Panc1 (cell line): ENCODE measurements at places on chromosomes 5 and 9.

- no peak for DNase-seq
Observed at GRCh38 chr9:112093870-112094216, 81.3 kb downstream of the SUSD1 start.

DNA sequence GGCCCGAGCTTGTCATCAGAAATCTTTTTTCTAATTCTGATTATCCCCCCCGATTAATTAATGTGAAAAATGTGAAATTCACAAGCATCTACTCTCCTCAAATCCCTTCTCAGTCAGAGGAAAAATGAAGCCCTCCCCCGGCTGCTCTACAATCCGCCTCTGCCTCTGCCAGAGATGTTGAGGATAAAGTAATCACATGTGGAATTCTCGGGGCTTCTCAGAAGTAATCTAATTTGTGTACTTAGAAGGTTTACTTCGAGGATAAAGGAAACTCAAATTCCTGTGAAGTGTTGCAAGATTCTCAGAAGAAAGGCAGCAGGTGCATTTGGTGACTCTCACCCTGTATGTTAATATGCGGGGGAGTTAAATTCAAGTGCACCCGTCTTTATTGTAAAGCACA, 726.1 kb upstream of the ADAMTS16 start:
- DNase-seq: no peak

GRCh38 chr5:61796773-61797172, 464.7 kb downstream of the ZSWIM6 start:
- DNase-seq: no peak

DNA sequence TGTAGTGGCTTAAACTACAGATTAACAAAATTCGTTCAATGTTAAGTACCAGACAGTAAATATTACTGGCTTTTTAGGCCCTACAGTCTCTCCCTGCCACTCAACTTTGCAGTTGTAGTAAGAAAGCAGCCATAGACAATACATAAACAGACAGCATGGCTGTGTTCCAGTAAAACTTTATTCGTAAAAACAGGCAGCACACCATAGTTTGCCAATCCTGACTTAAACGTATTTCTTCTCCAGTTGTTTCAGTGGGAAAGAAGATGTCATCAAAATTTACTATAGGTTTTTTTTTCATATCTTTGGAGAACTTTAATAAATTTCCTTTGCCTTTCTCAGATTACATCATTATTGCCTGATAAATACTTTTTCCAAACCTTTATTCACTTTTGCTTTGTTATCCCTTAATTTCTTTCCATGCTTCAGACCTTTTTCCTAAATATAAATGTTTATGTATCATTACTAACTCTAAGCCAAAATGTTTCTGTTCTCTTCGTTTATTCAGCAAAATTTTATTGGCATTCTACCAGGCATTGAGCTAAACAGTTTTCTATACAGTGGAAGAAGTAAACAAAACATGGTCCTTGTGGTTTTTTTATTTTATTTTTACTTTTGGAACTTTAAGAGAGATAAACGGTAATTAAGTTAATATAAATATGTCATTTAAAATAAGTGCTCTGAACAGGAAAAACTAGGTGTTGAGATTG, 64.5 kb downstream of the SLF1 start:
- DNase-seq: no peak

DNA sequence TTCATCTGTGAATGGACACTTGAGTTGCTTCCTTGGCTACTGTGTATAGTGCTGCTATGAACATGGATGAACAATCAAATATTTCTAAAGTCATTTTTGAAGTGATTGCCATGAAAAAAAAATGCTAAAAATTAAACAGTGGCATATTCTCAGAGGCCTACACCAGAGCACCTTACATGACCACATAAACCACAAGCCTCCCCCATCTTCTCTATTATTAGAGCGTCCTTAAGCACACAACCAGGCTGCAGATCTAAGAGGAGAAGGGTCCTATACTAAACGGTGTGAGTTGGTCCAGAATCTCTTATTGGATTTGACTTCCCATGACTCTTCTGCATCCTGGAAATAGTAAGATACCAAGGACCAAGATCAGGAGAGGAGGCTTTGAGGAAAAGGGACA, 34.3 kb downstream of the PCA3 start:
- no peak for DNase-seq

- DNase-seq: no peak
Observed at GRCh38 chr5:6169660-6170059, 208.7 kb downstream of the MED10 start.

DNA sequence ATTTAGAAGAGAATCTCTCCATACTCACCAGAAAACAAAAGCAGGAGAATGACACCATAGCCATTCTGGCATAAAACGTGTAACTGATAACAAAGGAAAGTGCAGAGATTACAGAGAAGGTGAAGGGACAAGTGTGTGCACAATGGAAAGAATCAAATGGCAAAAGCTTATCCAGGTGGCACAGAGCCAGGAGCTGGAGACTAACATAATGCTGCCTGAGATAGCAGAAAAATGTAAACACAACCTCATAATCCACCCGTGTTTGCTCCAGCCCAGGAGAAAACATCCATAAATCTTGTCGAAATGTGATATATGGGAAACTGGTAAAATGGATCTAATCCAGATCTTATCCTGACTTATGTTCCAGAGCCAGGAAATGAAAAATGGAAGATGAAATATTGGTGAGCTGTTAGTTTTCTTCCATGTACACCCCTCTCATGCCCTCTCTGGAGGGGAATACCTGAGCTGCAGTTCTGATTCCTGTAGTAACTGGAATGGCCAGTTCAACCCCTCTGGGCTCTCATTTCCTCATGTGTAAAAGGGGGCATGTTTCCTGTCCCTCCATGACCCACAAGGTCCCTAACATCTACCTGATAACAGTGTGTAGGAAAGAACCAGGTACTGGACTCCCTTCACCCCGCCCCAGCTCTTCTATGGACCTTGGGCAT, 212.3 kb upstream of the DAPK1 start:
- DNase-seq: no peak

DNA sequence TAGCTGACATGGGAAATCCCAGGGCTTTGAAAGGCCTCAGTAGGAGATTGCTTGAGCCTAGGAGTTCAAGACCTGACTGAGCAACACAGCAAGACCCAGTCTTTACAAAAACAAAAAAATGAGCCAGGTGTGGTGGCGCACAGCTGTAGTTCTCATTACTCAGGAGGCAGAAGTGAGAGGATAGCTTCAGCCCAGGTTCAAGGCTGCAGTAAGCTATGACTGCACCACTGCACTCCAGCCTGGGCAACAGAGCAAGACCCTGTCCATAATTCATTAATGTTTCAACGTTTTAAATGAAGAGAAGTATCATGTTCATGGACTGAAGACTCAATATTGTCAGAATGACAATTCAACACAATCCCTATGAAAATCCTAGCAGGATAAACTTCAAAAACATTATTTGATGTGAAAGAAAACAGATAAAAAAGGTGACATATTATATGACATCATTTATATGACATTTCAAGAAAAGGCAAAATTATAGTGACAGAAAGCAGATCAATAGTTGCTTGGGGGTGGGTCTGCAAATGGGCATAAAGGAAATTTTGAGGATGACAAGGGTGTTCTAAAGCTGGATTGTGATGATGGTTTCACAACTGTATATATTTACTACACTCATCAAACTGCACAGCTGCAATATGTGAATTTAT, 3.7 kb downstream of the KIF3A start:
- no peak for DNase-seq

DNA sequence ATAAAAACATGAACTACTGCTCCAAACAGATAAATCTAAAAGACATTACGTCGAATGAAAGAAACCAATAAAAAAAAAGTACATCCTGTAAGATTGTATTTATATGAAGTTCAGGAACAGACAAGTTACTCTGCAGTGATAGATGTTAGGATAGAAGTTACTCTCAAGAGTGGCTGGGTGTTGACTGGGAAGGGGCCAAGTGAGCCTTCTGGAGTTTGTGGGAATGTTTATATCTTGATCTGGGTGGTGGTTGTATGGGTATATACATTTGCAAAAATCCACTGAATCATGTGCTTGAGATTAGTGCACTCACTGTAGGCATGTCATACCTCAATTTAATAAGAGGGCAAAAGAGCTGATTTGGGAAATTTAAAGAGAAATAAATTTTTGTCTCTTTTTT, 485.8 kb downstream of the ARHGEF28 start:
- DNase-seq: no peak

GRCh38 chr5:42840842-42841567, 29.3 kb upstream of the SELENOP start:
- no peak for DNase-seq

GRCh38 chr9:82334286-82334685, 345.7 kb downstream of the SPATA31D1 start:
- DNase-seq: no peak

GRCh38 chr9:93649610-93650261, 73.4 kb downstream of the PHF2 start:
- DNase-seq: no peak

DNA sequence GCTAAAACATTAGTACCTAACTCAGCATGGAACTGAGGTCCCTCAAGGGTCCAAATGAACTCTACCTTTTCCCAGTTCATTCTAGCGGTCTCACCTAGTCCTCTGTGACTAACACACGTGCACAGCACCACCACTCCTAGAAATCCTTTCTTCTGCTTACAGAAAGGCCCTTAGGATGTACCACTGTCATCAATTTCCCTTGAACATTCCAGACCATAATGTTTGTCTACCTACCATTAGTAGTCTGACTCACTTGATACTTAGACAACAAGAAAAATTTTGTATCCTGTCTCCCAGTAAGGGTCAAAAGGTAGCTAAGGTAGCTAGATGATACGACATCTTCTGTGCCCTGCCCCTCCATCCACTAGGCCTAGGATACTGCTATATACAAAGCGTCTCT, 166.6 kb downstream of the TSSK1B start:
- DNase-seq: no peak

- DNase-seq: no peak
Observed at GRCh38 chr9:12469084-12469483, 224.1 kb upstream of the TYRP1 start.

DNA sequence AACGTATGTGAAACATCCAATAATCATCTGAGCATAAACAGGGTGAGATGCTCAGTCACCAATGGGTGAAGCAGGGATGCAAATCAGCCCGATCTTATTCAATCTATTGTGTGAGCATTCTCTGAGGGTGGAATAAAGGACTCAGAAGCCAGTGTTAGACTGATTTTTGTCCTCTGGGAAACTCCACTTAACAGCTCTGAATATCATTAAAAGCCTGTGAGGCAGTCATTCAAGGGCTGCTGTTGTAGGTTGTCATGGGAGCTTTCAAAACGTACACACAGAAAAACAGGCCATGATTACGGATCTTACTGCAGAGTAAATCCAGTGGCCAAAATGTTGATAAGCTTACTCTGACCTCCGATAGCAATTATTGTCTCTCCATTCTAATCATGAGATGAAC, 266.5 kb upstream of the EFNA5 start:
- no peak for DNase-seq

GRCh38 chr9:71766663-71767062, 1.6 kb downstream of the CEMIP2 start:
- no peak for DNase-seq

- DNase-seq: peak; percentile 24
Observed at GRCh38 chr5:69414885-69415583, at the start of gene MARVELD2. Gene MARVELD2 (plus strand): TSS chr5:69415116. CDS start chr5:69419386, 4,270 bp downstream.

- no peak for DNase-seq
Observed at GRCh38 chr9:4709380-4709779, 30.0 kb downstream of the CDC37L1 start.

DNA sequence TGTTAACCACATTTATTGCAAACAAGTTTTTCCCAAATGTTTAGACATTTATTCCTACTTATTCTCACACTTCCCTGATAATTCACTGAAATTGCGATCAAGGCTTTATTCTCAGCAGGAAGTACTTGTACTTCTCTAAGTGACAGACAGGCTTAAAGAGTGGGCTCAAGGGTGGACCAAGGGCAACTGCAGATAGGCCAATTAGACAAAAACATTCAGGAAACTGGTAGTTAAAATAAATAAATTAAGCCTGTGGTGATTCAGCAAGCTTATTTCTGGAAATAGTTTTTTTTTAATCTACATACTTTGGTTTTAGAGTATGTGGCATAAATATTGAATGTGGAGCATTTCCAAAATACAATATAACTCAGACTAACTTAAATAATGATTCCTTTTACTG, 136.1 kb downstream of the UGCG start:
- DNase-seq: no peak

- no peak for DNase-seq
Observed at GRCh38 chr9:25913806-25914205, 235.6 kb upstream of the TUSC1 start.

GRCh38 chr5:170355601-170356098, 33.5 kb downstream of the KCNMB1 start:
- DNase-seq: no peak

GRCh38 chr9:106019702-106020101, 325.4 kb downstream of the TMEM38B start:
- DNase-seq: no peak

GRCh38 chr5:42749020-42749419, 7.6 kb upstream of the CCDC152 start:
- no peak for DNase-seq

GRCh38 chr5:122722341-122722740, 52.5 kb upstream of the SNX2 start:
- no peak for DNase-seq

- no peak for DNase-seq
Observed at GRCh38 chr9:81664638-81665222, 24.6 kb downstream of the TLE1 start.

DNA sequence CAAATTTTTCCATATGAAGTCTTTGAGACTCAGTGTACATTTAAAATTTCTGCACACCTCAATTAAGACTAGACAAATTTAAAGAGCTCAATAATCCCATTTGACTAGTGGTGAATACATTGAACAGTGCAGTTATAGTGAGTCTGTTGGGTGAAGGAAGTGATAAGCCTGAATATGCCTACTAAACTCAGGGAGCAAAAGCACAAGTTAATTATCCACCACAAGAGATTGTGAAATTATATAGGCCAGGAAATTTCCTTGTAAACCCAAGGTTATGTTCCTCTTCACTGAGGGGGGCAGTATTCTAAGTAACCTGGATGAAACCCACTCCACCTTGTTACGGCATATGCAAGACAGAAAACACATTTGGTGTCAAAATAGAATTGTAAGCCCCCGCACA, 612.9 kb upstream of the DAB2 start:
- no peak for DNase-seq

GRCh38 chr9:69199769-69200470, 25.8 kb downstream of the TJP2 start:
- no peak for DNase-seq

DNA sequence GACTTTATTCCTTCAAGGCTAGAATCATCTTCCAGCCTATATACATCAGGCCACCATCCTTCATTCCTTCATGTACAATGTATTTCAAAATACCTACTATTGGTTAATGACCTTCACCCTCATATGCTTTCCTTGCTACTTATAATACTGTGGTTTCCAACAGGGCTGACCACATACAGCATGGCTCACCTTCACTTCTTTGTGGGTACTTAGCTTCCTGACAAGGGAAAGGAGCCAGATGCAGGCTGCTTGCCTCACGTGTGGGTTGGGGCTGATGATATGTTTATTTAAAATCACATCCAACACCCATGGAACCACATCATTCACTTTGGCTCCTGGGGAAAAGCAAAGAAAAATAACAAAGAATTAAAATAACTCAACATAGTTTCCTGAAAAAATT, 63.9 kb upstream of the OR2K2 start:
- DNase-seq: no peak

- no peak for DNase-seq
Observed at GRCh38 chr9:113906411-113907110, 30.5 kb downstream of the ZNF618 start.
